Activated naive CD8-positive, alpha-beta T cell treated with anti-CD3 and anti-CD28 coated beads for 36 hours (primary cell): ENCODE measurements at places on chromosomes 5 and 9.

- peaks cover 31% of the 10 kb centered on the region for H3K27me3 ChIP-seq
- H3K4me3 ChIP-seq = no peak overlapping the region
- DNase-seq = no peak
Measured at GRCh38 chr5:173567548-173567947, 48.9 kb downstream of the BOD1 start.

- no peak overlapping the region for H3K27ac ChIP-seq
- no peaks in the 10 kb centered on the region for H3K36me3 ChIP-seq
- no peaks in the 10 kb centered on the region for H3K4me1 ChIP-seq
- H3K4me3 ChIP-seq = no peak overlapping the region
- peaks cover 18% of the 10 kb centered on the region for H3K27me3 ChIP-seq
Measured at GRCh38 chr9:126205265-126205664, 121.4 kb upstream of the MVB12B start.

DNA sequence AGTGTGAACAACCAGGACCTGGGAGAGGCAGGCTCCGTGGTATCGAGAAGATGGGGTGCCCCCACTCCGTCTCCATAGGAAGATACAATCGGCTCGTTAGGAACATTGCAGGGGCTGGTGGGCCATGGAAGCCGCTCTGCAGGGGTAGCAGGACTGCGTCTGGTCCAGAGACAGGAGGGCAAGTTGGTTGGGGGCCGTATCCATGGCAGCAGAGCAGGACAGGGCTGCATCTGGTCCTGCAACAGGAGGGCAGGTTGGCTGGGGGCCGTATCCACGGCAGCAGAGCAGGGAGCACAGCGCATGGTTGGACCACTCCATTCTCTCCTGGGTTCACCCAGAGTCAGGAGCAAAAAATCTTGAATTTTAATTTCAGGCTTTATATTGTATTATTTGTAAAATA, 98.2 kb downstream of the ANKRD33B start:
- DNase-seq = no peak
- no peaks in the 10 kb centered on the region for H3K27me3 ChIP-seq
- H3K4me3 ChIP-seq = no peak overlapping the region

- no peak overlapping the region for H3K27ac ChIP-seq
- H3K36me3 ChIP-seq = no peaks in the 10 kb centered on the region
- H3K27me3 ChIP-seq = no peaks in the 10 kb centered on the region
- H3K4me1 ChIP-seq = no peaks in the 10 kb centered on the region
- DNase-seq = no peak
Measured at GRCh38 chr5:27701931-27702903, 663.8 kb upstream of the CDH9 start.

DNA sequence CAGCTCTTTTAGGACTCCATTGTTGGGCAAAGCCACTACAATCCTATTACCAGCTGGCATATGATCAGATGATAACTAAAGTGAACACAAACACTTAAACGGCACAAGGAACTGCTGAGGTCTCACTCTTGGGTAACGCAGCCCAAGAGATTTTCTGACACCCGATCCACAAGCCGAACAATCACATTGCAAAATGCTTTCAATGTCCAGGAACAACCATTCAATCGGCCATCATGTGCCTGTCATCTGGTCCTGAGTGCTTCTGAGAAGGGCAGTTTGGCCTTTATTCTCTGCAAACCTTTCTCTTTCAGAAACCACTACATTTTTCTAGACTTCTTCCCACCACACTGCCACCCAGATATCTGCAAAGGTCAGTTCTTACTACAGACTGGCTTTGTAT, 283.1 kb downstream of the GLIS3 start:
- H3K27ac ChIP-seq = no peak overlapping the region
- no peaks in the 10 kb centered on the region for H3K27me3 ChIP-seq
- no peaks in the 10 kb centered on the region for H3K36me3 ChIP-seq
- H3K4me1 ChIP-seq = peaks cover 4% of the 10 kb centered on the region
- H3K4me3 ChIP-seq = no peak overlapping the region

DNA sequence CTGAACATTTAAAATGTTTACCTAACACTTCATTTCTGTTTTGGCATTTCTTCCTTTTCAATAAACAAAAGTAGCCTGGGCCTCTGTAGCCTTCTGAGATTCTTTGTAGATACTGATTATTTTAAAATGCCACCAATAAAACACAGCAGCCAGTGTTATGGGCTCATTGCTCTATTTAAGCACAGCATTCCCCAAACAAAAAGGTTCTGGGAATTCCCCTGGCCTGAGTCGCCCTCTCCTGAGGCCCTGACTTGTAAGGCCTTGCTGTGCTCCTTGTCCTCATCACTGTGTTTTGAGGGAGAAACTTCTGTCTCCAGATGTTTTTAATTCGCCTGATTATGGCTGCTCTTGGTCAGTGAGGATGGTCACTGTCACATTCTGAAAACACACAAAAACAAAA, 33.0 kb upstream of the CTXN3 start:
- no peaks in the 10 kb centered on the region for H3K36me3 ChIP-seq
- DNase-seq = no peak

GRCh38 chr5:151820903-151821302, 49.1 kb downstream of the G3BP1 start:
- H3K36me3 ChIP-seq = peaks cover 14% of the 10 kb centered on the region
- H3K27me3 ChIP-seq = no peaks in the 10 kb centered on the region
- no peak overlapping the region for H3K4me3 ChIP-seq
- H3K4me1 ChIP-seq = no peaks in the 10 kb centered on the region
